HEK293T (cell line): ENCODE measurements at places on chromosomes 5 and 9.

- DNase-seq, result no peak
These were observed 16.7 kb downstream of the TCF7 start for GRCh38 chr5:134131165-134131564.

DNA sequence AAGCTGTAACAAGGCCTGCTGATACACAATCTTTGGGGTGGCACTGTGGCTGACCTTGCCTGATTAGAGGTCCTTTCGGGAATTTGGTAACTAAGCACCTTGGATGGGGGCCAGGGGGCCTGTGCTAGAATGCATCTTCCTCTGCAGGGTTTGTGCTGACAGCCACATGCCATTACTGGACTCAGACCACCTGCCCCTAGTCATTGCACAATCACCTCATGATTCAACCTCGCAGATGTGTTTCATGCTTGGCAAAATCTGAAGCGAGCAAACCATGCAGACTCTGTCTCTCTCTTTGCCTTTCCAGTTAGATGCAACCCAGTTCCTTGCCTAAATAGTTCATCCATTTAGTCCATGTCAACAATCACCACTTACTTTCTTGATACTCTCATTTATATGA lies 96.5 kb upstream of the ERCC6L2 start:
- DNase-seq, result no peak

GRCh38 chr9:27771803-27772545 lies 198.7 kb upstream of the C9orf72 start:
- no peak for DNase-seq

- DNase-seq, result no peak
These were observed 295.7 kb downstream of the DNAH5 start for GRCh38 chr5:13648822-13649221.

DNA sequence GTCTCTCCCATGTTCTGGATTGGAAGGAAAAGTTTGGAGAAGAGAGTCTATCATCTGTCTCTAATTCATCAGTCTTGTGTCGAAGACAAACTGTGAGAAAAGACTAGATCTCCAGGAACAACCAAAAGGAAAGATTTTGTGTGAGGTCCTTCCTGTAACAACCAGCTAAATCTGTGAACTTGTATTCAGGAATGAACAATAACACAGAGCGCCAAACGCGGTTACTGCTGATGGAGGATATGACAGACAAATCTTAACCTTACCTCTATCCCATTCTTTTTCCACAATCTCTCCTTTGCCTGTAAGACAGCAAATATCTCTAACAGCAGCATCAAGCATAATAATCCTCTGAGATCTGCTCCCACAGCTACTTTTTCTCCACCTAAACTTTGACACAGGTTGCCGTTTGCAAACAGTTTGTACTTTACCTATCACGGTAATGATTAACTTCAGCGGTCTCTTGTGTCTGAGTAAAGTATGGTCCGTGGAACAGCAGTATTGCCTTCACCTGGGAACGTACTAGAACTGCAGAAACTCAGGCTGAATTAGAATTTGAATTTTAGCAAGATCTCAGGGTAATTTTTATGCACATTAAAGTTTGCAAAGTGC lies 387.6 kb downstream of the ELAVL2 start:
- no peak for DNase-seq

- DNase-seq, result no peak
These were observed 2.1 kb downstream of the RNF145 start for GRCh38 chr5:159207222-159207685.

DNA sequence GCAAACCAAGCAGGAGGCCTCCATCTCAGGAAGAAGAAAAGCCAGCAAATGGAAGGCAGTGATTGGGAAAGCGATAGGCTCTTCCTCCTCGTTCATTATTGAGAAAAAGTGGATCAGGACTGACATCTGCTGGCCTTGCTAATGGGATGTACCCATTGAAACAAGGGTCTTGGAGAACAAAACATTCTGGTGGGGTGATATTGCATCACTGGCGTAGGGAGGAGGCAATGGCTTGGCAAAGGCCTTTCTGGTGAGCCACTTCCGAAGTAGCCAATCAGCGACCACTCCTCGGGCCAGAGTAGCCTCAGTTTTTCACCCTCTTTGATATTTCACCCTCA lies 86.7 kb upstream of the NFIB start:
- DNase-seq, result peak; percentile 17

- DNase-seq, result no peak
These were observed 2.7 kb upstream of the MYMK start for GRCh38 chr9:133527444-133527920.
